ENCODE measurements at places on chromosomes 1 and 21.

- no peak for DNase-seq
Observed at GRCh38 chr1:185260611-185261010, 56.4 kb downstream of the IVNS1ABP start.

- DNase-seq = no peak
Observed at GRCh38 chr1:107318932-107319331, 178.1 kb downstream of the NTNG1 start.

DNA sequence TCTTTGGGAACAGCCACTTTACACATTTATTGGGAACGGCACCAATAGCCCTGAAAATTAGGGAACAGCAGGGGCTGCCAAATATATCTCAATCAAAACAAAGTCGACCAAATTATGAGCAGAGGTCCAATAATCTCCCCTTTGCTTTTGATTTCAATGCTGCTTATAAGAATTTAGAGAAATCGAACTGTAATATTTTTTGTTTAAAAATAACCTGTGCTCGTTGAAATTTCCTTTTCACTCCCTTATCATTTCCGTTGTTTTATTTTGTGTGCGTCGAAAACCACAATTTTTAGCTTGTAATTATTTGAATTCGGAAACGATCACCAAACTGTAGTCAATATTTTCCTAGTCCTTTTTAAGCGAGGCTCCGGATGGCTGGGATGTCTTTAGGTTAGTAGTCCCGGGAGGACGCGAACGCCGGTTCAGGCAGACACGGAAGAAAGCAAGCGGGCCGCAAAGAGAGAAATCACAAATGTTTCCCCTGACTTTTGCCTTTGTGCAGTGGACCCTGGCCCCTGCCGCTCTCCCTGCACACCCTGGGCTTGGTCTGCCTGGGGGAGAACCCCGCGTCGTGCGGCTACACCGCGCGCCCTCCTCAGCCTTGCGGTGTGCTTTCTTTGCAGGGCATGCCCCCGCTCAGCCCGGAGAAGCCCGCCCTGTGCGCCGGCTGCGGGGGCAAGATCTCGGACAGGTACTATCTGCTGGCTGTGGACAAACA, 2.3 kb downstream of the LHX9 start:
- no peak for DNase-seq

DNA sequence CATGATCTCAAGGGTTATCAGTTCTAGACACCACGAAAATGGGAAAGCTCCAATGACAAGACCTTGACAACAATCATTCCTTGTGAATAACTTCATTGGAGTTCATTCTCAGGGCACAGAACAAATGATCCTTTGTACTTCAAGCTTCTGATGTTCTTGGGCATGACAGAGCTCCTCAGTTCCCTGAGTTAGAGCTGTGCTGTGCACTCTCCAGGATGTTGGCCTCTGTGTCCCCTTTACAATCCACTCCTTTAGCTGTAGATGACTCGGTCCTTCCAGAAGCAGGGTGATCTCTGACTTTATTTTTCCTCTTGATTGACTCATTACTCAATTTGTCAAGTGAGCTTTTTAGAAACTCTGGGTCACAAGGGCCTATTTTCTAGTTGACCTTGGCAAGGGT, 3.9 kb upstream of the FAM78B start:
- no peak for DNase-seq

DNA sequence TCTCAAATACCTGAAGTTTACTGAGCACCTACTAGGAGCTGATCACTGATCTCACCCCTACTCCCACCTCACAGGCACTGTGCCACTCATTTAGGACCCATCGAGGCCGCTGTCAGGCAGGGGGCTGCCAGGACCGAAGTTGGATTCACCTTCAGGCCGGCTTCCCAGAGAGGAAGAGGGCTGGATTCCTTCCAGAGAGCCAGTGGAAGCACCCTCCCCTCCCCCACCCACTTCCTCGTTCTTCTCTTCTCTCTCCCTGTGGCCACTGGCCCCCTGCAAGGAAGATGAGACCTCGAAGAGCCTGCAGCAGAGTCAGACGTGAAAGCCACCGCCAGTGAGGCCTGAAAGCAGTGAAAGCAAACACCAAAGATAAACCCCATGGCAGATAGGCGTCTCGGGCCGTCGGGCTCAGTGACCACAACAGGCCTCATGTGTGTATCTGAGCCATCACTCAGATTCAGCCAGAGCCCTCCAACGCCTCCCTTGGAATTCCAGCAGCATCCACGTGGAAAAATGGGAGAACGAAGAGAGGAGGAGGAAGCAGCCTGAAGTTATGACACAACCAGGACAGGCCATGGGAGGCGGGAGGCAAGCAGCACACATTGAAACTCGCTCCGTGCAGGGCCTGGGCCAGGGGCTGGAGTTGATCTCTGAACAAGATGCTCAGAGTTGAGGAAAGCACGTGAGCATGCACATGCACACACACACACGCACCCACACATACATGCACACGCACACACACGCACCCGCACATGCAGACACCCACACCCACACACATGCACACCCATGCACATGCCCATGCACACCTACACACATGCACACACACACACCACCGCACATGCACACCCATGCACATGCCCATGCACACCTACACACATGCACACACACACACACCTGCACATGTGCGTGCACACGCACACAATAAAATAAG, 6.2 kb upstream of the AGTRAP start:
- DNase-seq = no peak

DNA sequence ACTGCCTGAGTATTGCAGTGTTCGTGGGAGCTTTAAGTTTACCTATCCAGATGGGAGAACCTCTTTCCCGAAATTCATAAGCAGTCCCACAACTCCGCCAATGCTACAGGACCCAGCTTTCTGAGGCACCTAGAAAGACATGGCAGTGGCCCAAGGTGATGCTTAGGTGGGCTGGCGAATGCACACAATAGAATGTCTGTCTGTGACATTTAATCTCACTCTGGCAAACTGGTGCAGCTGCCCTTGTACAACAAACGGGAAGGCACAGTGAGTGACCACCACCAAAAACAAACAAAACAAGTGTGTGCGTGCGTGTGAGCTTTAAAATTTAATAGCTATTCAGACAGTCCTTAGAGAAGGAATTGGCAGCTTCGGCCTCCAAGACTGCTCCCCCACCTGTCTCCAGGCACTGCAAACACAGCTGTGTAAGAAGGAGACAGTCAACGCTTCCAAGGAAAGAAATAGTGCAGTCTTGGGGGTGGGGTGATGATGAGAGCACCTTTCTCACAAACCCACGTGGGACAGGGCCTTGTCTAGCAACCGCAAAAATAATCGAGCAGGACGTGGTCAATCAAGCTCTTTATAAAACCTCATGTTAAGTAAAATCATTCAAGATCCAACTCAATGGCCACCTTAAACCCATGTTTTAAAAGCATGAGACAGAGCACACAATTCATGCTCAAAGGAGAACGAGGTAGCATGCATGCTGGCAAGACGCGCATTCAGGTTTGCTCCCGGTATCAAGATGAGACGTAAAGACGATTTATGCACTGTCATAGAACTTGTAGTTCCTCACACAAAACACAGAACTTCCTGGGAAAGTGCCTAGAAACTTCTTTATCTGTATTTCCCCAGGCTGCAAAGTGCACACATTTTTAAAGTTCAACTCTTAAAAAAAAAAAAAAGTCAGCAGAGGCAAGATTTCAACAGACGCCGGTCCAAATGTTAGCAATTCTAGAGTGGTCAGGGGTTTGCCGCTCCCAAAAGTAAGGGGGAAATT, 84.1 kb downstream of the TM2D1 start:
- no peak for DNase-seq

DNA sequence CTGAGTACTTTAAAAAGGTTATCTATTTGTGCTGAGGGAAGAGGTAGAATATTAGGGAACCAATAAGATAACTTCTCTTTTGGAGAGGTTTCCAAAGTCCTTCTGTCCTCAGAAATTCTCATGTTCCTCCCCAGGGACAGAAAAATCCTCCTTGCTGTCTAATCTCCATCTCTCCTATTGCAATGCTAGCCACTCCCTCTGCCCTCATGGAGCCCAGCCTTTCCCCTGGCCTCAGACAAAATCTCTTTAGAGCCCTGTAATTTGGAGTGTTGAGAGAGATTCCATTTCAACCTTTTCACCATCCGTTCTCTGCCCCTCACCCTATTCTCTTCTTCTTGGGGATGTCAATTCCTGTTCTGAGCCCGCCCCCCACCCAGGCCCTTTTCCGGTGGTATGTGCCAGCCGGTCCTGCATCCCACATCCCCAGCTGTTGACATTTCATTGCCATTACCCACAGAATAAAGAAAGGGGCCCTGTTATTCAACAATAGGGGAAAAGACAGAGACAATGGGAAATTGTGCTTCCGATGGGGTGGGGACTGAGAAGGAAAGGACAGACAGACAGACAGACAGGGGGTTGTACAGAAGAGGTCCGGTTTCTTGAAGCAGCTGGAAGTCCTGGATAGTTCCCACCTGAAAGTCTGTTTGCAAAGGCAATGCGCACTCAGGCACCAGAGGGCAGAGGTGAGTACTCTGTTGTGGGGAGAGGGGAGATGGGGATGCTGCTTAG, at the start of gene HAPLN2:
TSS of gene HAPLN2 (plus strand) at position 563 of the 729 bp plus-strand sequence. CDS start 4,076 bp downstream, outside the sequence.
- no peak for DNase-seq

DNA sequence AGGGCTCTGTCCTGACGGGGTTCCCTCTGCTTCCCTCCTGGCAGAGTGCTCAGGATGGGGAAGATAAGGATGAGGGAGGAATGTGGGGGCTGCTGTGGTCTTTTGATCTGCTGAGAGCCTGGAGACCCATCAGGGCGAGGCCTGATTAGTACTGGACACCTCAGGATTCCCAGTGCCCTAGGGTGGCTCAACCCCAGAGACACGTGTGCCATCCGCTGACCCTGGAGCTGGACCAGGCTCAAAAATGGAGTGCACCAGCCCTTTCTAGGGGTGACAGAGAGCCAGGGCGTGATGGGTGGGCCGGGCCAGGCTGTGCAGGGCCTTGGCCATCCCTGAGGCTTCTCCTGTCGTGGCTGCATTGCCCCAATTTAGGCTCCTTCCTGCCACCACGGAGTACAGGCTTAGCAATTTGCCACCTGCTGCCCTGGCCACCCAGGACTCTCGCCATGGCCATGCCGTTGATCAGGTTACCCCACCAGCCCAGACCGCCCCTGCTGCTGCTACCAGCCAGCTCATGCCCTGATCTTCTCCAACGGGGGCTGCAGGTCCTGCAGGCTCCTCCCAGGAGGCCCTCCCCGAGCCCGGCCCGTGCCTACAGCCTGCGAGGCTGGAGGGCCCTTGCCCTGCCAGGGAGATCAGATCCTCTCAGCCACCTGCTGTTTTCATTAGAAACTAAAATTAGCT, 9.5 kb downstream of the WNT4 start:
- no peak for DNase-seq

- no peak for DNase-seq
Observed at GRCh38 chr21:46202592-46203202, 18.4 kb upstream of the SPATC1L start.

- DNase-seq = no peak
Observed at GRCh38 chr1:58035523-58035922, 511.0 kb downstream of the OMA1 start.

DNA sequence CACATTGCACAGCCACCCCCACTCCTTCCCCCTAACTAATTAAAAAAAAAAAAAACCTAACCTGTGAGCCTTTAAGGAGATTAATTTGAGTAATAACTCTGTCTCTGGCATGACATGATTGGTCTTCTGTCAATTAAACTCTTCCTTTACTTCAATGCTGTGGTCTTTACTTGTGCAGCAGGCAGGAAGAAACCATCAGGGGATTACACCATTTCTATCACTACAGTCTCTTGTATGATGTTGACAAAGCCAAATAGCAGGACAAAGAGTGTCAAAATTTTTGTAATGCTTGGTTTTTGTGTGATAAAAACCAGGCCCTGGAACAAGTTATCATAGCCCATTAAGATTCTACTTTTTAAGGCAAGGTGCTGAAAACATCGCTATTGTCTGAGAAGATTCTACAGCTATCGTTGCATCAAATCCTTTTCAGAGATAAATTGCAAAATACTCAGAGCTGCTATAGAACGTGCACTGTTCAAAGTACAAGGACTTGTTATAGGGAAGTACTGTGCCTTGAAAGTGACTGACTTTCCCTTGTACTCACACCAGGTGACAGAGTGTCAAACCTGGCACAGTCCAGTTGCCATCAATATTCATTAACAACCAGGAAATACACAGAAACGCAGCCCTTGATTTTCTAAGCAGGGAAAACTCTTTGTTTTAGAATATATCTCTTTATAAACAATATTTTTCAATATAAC, 37.7 kb downstream of the LHX9 start:
- DNase-seq = no peak

GRCh38 chr21:33021667-33022066, 4.1 kb upstream of the OLIG2 start:
- DNase-seq = no peak

DNA sequence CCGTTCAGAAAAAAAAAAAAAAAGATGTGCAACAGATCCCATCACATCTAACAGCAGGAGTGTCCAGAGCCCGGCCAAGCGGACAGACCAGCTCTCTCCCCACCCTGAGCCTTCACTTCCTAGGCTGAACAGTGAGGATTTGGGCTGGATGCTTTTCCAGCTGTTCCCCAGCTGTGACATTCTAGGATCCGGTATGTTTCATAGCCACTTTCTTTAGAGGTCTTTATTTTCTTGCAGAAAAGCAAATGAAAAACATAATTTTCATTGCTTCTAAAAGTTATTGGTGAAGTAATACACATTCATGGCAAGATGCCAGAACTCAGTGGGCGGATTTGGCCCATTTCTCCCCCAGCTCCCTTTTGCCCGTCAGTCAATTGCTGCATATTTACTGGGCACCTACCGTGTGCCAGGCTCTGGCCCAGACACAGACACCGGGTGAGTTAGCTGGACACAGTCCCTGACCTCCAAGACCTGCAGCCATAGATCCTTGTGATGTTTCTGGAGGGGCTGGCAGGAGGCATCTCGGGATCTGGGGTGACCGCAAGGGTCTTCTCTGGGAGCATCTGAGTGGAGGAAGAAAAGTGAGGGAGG, 213.7 kb upstream of the VAMP3 start:
- DNase-seq = no peak

GRCh38 chr1:61782771-61783170, 40.5 kb downstream of the PATJ start:
- DNase-seq = no peak

DNA sequence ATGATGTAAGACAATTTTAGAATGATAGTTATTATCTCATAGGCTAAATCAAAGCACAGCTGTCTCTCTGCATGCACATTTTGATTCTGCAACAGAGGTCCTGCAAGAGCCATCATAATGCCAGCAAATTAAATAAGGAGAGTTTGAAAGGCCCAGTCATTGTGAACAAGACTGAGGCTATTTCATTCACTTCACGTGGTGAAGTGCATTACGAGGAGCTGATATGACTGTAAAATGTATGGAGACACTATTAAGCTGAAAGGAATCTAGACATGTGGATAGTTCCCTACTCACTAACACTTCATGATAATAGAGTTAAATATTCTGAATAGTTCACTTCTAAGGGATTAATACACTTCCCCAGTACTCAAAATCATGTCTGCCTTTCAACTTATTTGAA, 299.0 kb downstream of the SMYD3 start:
- DNase-seq = no peak

GRCh38 chr21:45748593-45748992, 105.1 kb downstream of the PCBP3 start:
- no peak for DNase-seq

GRCh38 chr21:42680429-42680828, 27.0 kb downstream of the PDE9A start:
- DNase-seq = no peak

GRCh38 chr1:15736038-15736891, at the start of gene SLC25A34:
TSS of gene SLC25A34 (plus strand) at chr1:15736258. CDS start at chr1:15736486, 228 bp downstream.
- DNase-seq = no peak

- DNase-seq = no peak
Observed at GRCh38 chr1:154856049-154856448, 14.0 kb downstream of the KCNN3 start.
